ENCODE measurements at places on chromosomes 13 and 19.

- no peak for DNase-seq
Measured at GRCh38 chr13:45396533-45397095, 21.6 kb downstream of the SLC25A30 start.

DNA sequence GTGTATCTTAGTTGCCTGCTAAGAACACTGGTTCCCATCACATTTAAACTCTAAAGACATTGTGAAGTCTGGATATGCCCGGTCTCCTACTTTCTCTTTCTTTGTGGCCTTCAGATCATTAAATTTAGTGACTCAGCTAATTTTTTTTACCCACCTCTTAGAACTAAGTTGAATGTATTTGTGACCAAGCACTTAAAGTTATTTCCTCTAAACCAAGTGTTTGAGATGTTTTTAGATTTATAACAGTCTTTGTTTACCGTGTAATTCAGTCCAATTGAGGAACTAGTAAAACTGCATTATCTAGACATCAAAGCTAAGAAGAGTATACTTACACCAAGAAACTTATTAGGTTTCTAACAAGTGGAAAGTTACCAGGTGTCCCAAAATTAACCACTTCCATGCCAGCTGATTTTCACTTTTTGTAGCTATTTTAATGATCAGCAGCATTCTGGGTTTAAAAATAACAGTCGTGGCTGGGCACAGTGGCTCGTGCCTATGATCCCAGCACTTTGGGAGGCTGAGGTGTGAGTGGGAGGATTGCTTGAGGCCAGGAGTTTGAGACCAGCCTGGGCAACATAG, 53.1 kb downstream of the ARHGAP35 start:
- no peak for DNase-seq

- no peak for DNase-seq
Measured at GRCh38 chr13:25923217-25924085, 128.4 kb downstream of the SHISA2 start.

- no peak for DNase-seq
Measured at GRCh38 chr13:28493740-28494503, 1.0 kb downstream of the FLT1 start.

GRCh38 chr19:28122734-28123133, 1090.2 kb downstream of the UQCRFS1 start:
- DNase-seq, result no peak

- no peak for DNase-seq
Measured at GRCh38 chr19:35902870-35903475, 644 bp downstream of the HCST start.

DNA sequence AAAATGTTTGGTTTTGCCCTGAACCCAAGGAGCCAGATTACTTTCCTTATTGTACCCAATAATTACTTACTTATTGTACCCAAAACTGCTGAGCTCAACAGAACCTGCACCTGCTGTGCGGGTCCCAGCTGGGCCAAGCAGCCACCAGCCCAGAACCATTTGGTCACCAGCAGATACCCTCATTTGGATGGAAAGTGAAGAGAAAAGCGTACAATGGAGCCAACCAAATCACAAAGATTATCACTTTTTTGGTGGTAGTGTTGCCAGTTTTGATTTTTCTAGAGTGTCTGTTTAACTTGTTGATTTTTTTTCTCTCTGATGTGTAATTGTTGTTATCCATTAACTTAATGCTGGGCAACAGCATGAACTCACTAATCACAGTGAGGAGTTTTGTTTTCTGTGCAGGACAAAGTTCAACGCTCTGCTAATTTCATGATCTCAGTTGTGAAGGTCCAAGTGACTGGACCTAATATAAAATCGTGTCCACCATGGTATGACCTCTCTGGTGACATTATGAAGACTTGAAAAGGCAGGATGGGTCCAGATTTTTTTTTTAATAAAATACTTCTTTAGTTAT, 23.8 kb downstream of the SPATA13 start:
- no peak for DNase-seq

Data from stimulated activated naive CD4-positive, alpha-beta T cell treated with Interleukin-2 at 50 U/mL for 16 hours (primary cell).